Activated CD4-positive, alpha-beta T cell treated with anti-CD3 and anti-CD28 coated beads, Interleukin-2, amount 50 U/mL, for 48 hours (primary cell): ENCODE measurements at places on chromosomes 16 and 17.

GRCh38 chr16:79754501-79754900 is 154.0 kb upstream of the MAF start:
- no peak for DNase-seq

DNA sequence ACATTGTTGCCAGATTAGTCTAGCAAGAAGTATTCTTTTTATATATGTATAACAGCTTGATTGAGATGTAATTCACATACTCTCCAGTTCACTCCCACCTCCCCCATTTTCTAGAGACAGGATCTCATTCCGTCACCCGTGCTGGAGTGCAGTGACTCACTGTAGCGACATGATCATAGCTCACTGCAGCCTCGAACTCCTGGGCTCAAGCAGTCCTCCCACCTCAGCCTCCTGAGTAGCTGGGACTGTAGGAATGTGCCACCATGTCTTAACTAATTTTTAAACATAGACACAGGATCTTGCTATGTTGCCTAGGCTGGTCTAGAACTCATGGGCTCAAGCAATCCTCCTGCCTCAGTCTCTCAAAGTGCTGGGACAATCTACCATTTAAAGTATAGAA is 3.3 kb upstream of the RSAD1 start:
- DNase-seq: no peak

DNA sequence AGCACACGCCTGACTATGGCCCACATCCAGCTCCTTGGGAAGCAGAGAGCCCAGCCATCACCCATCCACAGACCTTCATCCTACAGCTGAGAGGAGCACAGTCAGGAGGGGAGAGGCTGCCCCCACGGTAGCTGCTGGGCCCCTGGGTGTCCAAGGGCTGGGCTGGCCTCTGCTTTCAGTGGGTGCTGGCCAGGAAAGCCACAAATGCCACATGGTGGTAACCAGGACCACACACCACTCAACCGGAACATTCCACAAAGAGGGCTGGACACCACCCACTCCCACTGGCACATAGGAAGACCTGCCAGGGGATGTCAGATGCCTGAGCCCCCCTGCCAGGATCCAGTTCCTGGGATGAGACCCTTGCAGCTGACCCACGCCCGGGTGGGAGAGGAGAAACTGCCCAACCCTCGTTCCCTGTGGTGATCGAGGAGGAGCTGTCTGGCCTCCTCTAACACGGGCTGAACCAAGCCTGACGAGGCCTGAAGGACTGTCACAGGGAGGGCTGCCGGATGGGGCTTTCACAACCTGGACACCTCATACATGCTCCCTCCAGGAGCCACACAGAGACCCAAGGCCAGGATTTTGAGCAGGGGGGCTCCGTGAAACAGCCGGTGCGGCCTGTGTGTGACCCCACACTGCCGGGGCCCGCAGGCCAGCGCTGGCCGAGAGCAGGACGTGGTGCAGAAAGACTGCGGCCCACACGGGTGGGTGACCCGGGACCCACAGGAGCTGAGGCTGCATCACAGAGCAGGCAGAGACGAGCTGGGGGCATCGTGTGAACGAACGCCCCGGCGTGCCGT is 30.7 kb downstream of the PIEZO1 start:
- no peak for DNase-seq

GRCh38 chr17:39972271-39972670 is 8.3 kb upstream of the PSMD3 start:
- DNase-seq: no peak

GRCh38 chr16:56628486-56629350 is 3.1 kb downstream of the MT1E start:
- DNase-seq: no peak
